ENCODE measurements at places on chromosomes 1 and 21. TPM values are rescaled to one million over a fixed set of nuclear protein-coding genes. Genes with fewer than 3 reads are reported as not detected.

The MYCL gene
- total RNA-seq = 38.8 TPM

The C1orf105 gene
- not detected for total RNA-seq

The WNT3A gene
- total RNA-seq = 0.12 TPM

The SIPA1L2 gene
- 12.0 TPM for total RNA-seq

The HOOK1 gene
- total RNA-seq = 27.6 TPM

The SLC1A7 gene
- not detected for total RNA-seq

The CACHD1 gene
- 40.7 TPM for total RNA-seq

The WNT4 gene
- not detected for total RNA-seq

The FCGR1A gene
- total RNA-seq = not detected

The OLFML3 gene
- total RNA-seq = 69.9 TPM

The RPE65 gene
- not detected for total RNA-seq

The SPTA1 gene
- total RNA-seq = not detected

The BEND5 gene
- 6.8 TPM for total RNA-seq

The ELAVL4 gene
- 1.4 TPM for total RNA-seq

The OR6Y1 gene
- not detected for total RNA-seq

The CD1E gene
- not detected for total RNA-seq

The GPR89A gene
- total RNA-seq = 80.8 TPM

The KCNJ10 gene
- 1.6 TPM for total RNA-seq

The KCNN3 gene
- total RNA-seq = 4.0 TPM

The LCE1C gene
- total RNA-seq = not detected

The ZNF695 gene
- 20.6 TPM for total RNA-seq

The ACKR1 gene
- total RNA-seq = not detected

The SLAMF9 gene
- total RNA-seq = not detected

The ADGRB2 gene
- 27.8 TPM for total RNA-seq

The ANKRD45 gene
- total RNA-seq = 1.5 TPM

The AMY1A gene
- not detected for total RNA-seq

The KRTCAP2 gene
- total RNA-seq = 101 TPM
